Skeletal muscle cell (primary cell): ENCODE measurements at places on chromosomes 2 and 18.

GRCh38 chr2:216308576-216308975 is 63.7 kb downstream of the MARCHF4 start:
- no peak for DNase-seq

GRCh38 chr2:190533175-190533967 is 1.2 kb downstream of the NEMP2 start:
- no peak for DNase-seq

DNA sequence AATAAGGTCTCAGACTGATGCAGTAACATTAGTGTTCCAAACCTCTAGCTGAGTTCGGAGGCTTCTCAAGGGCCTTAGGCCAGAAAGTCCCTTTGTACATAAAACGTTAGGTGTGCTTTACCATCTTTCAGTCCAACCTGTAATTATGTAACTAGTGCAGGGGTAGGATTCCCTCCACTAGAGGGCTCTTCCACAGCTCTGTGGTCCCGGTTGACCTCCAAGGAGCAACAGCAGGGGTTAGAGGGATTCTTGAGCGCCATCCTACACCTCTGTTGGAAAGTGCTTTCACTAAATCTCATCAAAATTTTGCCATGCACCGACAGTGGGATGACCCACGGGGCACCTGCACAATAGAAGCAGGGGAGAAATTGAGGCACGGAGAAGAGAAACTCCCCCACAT is 155.8 kb upstream of the LRP1B start:
- no peak for DNase-seq

- DNase-seq, result no peak
These were observed 1.1 kb upstream of the MBOAT2 start for GRCh38 chr2:9004338-9005204.

GRCh38 chr2:98550165-98550564 is 58.1 kb downstream of the COA5 start:
- no peak for DNase-seq

DNA sequence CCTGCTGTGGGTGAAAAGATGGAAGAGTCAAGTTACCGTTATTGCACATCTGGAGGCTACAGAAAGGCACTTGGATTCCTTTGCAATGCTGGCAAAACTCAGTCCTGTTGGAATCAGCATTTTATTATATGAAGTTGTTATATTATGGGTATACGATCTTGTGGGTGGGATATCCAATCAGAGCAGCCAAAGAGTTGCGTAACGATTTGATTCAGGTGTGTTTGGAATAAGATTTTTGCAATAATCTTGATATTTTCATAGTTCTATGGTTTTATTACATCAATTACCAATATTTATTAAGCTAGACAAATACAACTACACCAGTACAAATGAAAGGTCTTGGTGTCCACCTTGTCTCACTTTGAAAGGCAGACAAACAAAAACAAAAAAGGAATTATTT is 57.9 kb upstream of the SOS1 start:
- no peak for DNase-seq

DNA sequence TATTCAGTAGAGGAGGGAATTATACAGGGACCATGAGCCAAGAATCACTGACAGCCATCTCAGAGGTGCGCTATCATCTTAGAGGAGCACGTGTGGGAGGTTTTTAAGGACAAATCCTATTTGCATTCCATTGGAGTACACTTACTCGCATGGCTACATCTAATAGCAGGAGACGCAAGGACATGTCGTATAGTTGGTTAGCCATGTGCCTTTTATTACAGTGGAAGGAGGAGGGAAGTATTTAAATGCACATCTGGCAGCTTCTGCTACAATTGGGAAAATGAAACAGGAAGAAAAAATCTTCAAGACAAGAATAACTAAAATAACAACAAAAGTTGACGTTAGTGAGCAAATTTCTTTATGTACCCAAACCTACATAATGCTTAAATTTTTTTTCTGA is 86.5 kb upstream of the UGP2 start:
- DNase-seq, result peak; percentile 27

DNA sequence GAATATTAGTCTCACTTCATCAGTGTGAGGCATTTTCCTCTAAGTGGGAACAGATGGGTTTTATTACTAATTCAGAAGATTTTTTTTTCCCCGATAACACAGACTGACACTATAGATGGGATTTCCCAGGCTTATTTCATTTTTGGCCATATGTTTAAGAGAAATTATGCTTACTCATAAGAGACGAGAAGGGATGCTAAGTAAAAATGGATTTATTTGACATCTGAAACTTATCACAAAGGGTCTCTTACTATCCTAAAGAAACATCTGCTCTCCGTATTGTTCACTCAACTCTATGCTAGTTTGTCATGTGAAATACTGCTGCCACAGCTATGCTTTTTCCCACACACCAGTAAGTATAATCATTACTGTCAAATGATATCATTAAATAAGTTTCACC is 1476.3 kb downstream of the LRP1B start:
- no peak for DNase-seq

- no peak for DNase-seq
These were observed 382.6 kb upstream of the CDH20 start for GRCh38 chr18:60950634-60951033.

DNA sequence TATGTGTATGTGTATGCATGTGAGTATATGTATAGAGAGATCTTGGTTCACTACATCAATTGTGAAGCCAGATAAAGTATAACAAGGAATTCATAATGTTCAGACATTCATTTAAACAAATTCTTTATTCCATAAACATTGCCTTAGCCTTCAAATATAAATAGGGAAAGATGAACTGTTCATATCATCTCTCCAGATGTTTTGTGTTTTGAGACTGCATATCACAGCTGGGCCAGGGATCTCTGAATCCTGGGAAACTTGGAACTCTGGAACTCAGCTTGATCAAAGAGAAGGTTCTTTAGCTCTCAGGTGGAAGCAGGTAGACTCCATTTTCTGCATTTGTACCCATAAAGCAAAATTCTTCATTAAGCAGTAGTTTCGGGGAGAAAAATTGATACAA is 272.6 kb upstream of the ETAA1 start:
- DNase-seq, result no peak

DNA sequence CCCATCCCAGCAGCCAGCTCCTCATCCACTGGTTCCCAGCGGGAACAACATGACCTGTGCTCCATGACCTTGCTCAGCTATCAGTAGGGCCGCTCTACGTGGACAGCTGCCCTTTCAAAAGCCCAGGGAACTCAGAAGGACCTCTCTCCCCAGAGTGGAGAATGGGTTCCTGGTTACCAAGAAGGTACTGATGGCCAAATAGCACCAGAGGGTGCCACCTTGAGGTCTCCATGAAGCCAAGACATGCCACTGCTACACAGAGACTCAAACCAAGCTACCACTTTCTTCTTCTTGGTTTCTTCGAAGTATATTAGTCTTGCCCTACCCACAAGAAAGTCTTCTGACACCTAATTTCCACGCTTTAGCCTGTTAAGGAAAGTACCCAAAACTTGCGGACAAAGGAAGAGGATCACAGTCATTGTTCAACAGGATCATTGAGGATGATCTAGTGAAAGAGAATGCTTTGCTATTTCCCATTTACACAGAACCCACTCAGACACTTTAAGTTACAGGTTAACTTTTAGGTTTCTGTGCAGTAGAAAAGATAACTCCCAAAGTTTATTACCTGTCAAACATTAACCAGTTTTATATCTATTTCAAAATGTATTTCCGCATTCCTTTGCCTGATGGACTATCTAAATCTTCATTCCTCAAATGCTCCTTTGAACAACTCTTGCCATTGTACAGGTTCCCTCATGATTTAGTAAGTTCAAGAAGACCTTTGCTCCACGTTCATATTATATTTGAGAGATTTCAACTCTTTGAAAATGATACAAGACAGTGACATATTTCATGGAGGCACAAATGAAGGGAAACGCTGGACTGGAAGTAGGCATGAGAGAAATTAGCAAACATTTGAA is 102.2 kb downstream of the ALPK2 start:
- no peak for DNase-seq
